ENCODE measurements at places on chromosomes 11 and 22.
A peak's percentile ranks its signal among the peaks of the same experiment; 100 is the strongest.

DNA sequence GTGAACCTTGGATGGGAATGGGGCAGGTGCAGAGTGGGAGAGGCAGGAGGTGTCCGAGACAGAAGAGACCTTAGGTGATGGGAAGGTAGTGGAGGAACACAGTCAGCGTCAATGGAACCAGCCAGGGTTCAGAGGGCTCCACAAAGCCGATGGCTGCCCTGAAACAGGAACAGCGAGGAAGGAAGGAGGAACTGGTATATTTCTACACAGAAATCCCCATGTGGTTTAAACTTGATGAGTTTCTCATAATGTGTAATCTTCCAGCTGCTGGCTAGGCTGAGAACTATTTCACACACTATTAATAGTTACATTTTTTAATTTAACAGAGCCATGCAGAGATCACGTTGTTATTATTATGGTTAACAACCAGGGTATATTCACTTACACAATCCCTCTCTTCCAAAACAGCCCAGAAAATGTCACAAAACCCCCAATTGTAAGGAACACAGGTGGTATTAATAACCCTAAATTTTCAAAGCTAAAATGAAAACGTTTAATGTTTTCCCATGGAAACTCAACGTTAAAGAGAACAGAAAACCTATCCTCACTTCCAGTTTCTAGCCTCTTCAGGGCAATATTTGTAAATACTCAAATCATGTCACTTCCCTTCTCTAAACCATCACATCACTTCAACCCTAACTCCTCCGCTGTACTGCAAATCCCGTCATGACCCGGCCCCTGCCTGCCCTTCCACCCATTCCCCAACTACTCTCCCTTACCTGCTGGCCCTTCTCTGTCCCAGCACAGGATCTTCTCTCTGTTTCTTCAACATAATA is 74.5 kb upstream of the ARFGAP3 start:
- DNase-seq = no peak

GRCh38 chr22:49298834-49299750 is 528.6 kb downstream of the BRD1 start:
- DNase-seq = peak; percentile 7

DNA sequence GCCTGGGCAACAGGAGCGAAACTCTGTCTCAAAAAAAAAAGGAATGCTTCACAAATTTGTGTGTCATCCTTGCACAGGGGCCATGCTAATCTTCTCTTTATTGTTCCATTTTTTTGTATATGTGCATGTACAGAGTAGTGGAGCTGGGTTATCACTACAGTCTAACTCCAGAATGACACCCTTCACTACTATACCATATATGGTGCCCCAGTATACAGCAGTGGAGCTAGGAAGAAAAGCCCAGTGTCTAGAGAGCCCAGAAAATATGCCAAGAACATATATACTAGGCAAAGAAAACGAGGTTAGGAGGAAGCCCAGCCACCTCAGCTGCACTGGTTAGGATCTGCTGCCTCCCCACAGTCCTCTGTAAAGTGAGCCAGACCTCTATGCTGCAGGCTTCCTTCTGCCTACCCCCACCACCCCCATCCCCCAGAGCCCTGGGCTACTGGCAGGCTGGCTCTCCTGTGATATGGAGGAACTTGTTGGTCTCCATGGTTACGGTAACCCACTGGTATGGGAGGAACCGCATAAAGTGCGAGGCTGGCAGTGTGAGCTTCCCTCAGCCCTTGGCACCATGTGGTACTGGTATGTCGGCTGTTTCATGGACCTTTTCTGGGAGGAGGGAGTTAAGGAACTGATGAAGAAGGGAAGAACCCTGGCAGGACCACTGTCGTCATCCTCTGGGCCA is 34.3 kb downstream of the RCOR2 start:
- no peak for DNase-seq

DNA sequence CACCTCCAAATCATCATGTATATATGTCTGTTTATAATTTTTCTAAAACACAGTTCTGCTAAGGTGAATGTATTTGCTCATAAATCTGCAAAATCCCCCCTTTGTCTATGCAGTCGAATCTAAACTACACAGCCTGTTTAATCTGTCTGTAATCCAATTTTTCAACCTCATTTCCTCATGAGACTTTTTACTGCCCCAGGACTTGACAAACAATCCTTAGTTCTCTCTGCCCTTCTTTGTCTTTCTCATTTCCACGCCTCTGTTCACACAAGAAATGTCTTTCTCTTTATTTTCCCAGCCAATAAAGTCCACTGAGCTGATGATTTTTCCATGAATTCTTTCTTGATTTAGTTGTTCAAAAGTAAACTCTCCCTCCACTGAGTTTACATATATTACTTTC is 1154.3 kb downstream of the FAM181B start:
- no peak for DNase-seq

DNA sequence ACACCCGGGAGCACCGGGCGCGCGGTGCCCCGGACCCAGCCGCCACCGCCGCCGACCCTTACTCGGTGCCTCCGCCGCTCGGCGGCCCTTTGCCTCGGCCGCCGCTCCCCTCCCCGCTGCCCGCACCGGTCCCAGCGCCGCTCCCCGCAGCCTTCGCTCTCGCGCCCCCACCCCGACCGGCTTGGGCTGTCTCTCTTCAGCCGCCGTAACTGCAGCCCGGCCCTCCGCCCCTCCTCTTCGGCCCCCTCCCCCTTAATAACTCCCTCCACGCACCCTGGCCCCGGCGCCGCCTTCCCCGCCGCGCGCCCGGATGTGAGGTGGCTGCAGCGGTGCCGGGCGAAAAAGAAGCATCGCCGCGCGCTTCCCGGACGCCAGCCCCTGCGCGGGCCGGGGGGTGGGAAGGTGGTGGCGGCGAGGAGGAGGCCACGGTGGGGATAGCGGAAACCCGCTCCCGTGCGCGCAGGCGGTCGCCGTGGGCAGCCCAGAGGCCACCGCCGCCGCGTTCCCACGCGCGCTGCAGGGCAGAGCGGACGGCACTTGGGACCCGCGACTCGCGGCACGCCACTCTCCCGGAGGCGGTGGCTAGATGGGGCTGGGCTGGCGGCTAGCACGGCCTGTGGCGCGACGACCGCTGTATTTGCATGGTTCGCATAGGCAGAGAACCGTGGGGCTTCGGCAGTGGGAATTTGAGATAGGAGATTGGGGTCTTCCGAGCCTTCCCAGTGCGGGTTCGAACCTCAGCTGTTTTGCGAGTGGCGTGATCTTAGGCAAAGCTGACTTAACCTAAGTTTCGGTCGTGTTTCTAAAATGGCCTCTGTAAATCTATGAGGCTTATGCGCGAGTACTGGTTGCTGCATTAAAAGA is at the start of gene EIF4ENIF1:
EIF4ENIF1 (minus strand) TSS at position 211 of the 864 bp plus-strand sequence. CDS start 1,124 bp downstream, outside the sequence.
- peak; percentile 83 for DNase-seq

- DNase-seq = no peak
Measured at GRCh38 chr11:119310682-119311052, 6.3 kb downstream of the MCAM start.

- no peak for DNase-seq
Measured at GRCh38 chr11:20088397-20089225, 71.7 kb downstream of the DBX1 start.

DNA sequence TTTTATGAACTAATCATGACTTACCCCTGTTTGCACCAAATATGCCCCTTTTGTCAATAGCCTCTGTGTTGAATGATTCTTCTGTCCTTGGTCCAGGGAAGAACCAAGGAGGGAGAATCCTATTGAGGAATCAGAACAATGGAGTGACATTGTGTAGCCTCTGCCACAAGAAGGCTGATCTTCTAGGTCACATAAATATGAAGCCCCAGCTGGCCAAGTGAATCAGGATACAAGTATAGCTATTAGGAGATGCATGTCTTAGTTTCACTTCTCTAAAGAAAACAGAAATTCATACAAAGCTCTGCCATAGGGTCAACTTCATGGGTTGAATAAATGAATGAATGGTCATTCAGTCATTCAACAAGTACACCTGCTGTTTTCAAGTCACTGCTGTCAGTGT is 118.2 kb upstream of the BLID start:
- DNase-seq = no peak

DNA sequence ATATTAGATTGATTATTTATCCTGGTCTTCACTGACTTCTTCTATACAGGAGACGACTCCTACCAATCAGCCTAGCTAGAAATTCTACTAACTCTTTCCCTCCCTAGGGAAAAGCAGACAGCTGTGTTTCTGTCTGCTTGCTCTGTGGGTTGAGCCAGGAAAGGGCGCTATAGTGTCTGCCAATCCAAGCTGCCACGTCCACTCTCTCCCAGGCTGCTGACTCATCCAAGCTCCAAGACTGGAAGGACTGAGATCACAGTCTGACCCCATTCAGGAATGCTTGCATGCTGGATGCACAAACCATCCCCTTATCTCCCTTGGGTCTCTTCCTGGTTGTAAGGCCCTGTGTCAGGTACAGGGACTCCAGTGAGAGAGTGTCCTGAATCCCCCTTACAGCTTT is 955.6 kb downstream of the OPCML start:
- no peak for DNase-seq

- DNase-seq = no peak
Measured at GRCh38 chr11:64482588-64482987, 108.4 kb upstream of the SLC22A12 start.

DNA sequence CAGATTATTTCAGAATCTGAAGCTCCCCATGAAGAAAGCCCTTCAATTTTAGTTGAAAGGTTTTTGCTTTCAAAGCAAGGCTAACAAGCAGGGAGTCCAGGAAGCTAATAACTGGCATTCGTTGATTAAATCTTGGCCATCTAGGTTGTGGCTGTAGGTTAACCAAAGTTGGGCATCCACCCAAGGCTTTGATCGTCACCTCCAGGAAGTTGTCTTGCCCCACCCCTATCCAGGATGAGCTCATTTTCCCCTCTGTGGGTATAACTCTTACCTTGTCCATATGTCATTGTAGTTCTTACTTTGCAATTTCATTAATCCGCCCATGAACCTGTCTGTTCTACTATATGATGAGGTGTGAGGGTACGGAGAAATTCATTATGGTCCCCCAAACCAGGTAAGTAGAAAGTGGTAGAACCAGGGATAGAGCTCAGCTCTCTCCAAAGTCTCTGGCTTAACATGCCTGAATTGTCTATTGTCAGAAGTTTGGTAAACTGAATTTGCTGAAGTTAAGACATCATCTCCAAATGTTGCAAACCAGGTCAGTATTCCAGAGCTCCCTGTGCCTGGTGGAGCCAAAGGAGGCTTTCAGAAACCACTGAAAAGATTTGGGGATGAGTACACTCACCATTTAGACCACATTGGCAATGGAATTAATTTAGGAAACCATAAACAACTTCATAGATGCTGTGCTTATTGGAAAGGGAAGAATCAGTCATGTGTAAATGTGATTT is 97.1 kb downstream of the CD44 start:
- no peak for DNase-seq

GRCh38 chr11:67381244-67381972 is 8.0 kb upstream of the CLCF1 start:
- no peak for DNase-seq

DNA sequence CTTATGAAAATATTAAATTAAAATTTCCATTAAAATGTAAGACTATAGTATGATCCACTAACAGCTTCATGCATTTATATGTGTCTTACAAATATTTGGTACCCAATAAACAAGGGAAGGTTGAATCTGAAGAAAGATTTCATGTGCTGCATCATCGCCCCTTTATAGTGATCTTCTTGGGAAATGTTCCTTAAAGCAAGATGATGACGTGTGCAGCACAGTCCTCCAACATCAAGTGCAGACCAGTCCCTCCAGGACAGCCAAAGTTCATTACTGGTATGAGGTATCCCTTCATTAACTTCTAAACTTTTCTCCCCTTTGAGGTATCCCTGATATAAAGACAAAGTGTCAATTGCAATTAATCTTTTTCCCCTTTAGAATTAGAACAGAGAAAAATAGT is 567.0 kb downstream of the METTL15 start:
- DNase-seq = no peak

- DNase-seq = no peak
Measured at GRCh38 chr11:14449302-14449714, 50.3 kb downstream of the COPB1 start.

- peak; percentile 36 for DNase-seq
Measured at GRCh38 chr11:45654231-45655011, 11.0 kb downstream of the CHST1 start.

DNA sequence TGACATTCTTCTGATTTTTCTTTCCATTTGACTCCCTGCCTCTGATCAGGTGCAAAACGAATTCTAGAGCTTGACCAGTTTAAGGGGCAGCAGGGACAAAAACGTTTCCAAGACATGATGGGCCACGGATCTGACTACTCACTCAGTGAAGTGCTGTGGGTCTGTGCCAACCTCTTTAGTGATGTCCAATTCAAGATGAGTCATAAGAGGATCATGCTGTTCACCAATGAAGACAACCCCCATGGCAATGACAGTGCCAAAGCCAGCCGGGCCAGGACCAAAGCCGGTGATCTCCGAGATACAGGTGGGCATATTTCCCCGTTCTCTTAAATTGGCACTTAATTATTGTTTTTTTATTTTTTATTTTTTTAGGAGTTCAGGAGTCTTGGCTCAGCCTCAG is 15.4 kb downstream of the XRCC6 start:
- DNase-seq = no peak

DNA sequence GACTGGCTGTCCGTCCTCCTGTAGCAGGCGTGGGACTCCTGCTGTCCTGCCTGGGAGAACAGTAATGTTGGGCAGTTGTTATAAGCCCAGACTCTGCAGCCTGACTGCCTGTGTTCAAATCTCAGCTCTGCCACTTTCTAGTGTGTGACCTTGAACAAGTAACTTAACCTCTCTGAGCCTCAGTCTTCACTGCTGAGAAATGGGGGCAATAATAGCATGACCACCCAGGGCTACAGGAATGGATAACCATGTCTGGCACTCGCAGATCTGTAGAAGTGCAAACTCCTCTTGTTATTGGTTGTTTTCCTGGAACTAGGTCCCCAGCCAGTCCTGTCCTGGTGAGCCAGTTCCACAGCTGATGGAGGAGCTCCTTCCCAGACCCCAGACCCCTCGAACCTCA is 69.7 kb downstream of the TP53I11 start:
- DNase-seq = no peak

- no peak for DNase-seq
Measured at GRCh38 chr11:26227301-26227746, 104.6 kb upstream of the ANO3 start.

GRCh38 chr11:45383224-45383623 is 97.1 kb upstream of the SYT13 start:
- DNase-seq = no peak

All from mesothelial cell of epicardium (in vitro differentiated cells).